RPMI7951 (cell line): ENCODE measurements at places on chromosomes 2 and 18.
A peak's percentile ranks its signal among the peaks of the same experiment; 100 is the strongest.

DNA sequence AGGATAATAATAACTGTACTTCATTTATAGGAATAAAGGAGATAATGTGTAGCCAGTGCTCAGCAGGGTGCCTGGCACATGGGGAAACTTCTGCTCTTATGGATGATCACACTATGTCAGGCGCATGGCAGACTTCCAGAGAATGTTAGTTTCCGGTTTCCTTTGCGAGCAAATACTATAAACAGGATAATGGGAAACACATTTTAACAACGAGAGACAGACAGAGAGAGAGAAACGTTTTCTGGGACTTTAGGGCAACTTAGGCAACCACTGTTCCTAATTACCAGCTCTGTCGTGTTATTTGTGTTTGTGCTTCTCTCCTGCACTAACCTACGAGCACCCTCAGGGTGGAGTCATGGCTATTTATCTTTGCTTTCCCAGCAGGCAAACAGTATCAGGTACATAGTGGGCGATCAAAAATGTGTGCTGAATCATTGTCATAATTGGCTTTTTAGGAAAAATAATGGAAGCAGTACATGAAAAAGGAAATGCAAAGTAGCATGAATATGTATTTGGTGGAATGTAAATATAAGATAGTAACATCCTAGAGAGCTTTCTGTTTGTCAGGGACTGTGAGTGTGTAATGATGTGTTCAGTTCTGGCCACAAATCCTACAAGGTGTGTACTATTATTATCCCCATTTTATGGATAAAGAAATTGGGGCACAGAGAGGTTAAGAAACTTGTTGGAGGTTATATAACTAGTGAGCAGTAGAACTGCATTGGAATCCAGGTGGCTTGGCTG, 36.8 kb upstream of the IGFBP2 start:
- peak; percentile 88 for DNase-seq

DNA sequence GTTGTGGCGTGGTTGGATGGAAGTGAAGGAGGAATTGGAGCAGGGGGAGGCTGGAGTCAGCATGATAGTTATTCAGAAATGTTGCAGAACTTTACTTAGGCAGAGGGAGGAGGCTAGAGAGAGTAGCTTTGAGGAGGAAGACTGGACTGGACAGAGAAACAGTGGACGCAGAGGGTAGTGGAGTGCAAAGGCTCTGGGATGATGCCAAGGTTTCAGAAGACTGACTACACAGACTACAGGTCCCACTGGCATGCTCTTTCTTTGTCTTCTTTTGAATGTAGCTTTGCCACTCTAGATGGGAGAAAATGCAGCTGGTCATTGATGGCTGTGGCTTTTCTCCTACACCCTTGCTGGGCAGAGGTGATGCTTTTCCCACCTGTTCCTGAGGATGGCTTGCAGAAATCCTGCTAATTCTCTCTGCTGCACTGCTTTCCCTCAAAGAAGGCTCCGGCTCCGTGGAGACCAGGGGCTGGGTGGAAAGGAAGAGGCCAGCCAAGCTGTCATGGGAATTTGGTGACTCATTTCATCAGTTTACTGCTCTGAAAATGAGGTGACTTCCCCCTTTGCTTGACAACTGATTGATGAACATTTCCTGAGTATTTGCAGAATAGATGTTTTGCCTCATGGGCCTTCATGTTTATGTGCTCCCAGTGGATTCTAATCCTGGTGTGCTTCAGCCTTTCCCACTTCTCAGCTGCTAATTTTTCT, 42.4 kb downstream of the MEIS1 start:
- no peak for DNase-seq

DNA sequence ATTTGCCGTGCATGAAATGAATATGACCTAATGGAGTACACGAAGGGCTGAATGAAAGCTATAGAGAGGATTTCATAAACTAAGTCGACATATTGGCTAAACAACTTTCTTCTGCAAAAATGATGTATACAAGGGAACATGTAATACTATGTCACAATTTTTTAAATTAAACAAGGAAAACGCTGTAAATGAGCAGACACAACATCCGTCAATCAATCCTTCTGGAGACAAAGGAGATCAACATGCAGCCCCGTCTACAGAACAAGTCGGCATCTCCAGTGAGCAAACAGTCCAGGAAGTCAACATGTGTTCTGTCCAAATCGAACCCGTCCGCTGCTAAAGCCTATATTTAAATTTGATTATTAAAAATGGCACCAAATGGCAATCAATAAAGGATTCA, 180.8 kb downstream of the TCF4 start:
- no peak for DNase-seq

DNA sequence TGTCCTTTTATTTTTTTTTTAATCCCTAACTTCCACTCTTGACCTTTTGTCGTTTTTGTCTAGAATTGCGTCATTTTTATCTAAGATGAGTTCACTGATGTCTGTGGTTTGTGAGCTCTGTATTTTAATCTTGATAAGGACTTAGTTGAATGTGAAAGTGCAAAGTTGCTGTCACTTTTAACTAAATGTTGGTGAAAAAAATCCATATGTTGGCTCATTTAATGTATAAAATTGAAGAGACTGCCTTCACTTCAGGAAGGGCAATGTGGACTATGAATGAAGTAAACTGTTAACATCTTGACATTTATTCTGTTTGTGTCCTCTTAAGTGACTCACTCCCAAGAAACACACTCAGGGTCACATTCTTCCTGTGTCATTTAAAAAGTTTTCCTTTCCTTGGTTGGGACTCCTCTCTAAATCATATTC, 256.6 kb upstream of the RASGRP3 start:
- peak; percentile 72 for DNase-seq

DNA sequence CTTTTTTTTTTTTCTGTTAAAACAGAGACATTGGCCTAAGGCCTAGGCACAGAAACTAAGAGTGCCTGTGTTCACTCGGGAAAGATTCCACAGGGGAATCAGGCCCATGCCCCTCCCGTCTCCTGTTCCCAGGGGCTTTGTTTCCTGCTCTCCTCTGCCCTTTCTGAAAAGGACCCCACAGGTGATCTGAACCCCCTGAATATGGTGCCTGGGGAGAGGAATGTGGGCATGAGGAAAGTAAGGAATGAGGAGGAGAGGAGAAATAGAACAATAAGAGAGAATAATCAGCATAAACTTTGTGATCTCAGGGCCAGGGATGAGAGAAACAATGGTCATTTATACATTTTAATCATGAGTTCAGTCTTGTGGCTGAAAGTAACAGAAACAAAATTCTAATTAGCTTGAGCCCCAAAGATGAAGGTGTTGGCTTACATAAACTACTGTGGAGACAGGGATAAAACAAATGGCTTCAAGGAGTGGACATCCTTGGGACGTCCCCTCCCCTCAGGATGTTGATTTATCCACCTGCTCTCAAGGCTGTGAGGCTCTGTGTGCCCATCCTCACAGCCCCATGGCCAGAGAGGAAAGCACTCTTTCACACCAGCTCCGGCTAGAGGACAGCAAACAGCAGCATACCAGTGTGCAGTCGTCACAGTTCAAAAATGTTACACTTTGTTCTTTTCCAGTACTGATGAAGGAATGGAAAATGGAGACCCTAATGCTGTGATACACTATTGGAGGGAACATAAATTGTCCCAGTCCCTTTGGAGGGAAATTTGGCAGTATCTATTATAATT, 46.4 kb upstream of the MRPL33 start:
- peak; percentile 36 for DNase-seq

GRCh38 chr2:7846607-7847006, 835.2 kb upstream of the ID2 start:
- DNase-seq, result no peak

- DNase-seq, result no peak
Measured at GRCh38 chr2:177306550-177306949, 42.0 kb upstream of the NFE2L2 start.

GRCh38 chr2:233285921-233286320, 21.7 kb upstream of the SAG start:
- DNase-seq, result no peak

DNA sequence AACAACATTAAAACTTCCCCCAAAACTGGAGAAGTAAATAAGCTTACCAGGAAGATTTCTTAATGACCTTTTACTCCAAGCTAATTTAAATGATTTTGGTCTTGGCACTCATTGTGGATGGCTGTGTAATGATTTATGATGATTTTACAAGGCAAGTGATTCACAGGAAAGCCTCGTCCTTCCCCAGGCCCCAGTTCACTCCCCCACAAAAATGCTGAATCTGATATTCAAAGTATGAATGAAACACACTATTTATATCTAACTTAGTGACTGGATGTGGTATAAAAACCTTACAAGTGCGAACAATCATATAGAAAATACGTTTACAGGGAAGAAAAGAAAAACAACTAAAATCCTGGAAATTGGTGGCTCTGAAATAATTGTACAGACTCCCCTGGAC, 49.8 kb downstream of the ZNF516 start:
- peak; percentile 73 for DNase-seq

GRCh38 chr18:58269931-58270330, 225.9 kb downstream of the NEDD4L start:
- no peak for DNase-seq
